Left hindlimb (tissue), 1 donor: ENCODE measurements at places on chromosomes 2 and 18.

DNA sequence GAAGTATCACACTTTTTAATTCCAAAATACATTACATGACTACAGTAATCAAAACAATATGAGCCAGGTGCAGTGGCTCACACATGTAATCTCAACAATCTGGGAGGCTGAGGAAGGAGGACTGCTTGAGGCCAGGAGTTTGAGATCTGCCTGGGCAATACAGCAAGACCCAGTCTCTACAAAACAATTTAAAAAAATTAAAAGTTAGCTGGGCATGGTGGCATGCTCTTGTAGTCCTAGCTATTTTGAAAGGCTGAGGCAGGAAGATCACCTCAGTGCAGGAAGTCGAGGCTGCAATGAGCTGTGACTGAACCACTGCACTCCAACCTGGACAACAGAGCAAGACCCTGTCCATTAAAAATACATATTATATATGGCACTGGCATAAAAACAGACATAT lies 109.8 kb downstream of the USP34 start:
- no peak for DNase-seq

GRCh38 chr2:220348206-220348605 lies 720.8 kb downstream of the SLC4A3 start:
- no peak for DNase-seq

GRCh38 chr18:55421615-55422419 lies 166.2 kb downstream of the TCF4 start:
- peak; percentile 52 for DNase-seq

DNA sequence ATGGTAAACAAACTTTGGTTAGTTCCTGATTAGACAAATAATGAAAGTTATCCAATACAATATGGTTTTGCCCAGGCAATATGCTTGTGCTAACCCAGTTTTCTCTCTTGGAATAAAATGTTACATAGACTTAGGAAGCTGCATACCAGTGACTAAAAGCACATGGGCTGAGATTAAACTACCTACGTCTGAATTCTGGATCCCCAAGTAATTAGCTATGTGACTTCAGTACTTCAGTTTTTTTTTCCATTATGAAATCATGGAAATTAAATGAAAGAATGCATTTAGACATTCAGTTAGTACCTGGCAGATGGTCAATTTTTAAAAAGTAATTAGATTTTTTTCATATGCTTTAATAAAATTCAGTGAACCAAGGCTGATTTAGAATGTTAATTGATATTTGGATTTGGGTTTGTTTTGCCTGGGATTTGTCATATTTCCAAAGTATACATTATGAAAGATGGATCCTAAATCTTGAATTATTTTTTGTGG lies 213.9 kb downstream of the PTH2R start:
- no peak for DNase-seq

DNA sequence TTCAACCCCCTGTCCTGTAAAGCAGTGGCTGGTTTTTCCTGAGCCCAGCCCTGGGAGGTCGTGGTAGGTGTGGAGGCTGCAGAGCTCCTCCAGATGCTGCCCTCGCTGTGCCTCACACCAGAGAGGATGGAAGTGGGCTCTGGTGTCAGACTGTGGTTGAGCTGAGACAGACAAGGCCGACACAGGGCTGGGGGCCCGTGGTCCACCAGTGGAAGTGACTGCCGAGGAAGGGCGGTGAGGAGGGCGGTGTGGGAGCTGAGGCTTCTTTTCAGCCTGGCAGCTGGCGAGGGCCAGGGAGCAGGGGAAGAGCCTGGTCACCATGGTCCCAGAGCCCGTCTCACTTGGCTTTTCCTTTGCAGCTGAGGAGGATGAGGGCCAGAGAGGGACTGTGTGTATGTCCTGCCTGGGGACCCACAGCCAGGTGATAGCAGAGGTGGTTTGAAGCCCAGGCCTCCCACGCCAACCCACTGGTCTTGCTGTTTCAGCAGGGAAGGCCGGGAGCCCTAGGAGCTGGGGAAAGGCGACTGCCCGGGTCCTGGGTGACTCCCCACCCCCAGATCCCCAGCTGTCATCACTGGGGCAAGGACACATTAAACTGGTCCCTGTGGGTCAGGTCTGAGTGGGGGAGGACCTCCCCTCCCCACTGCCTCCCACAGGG lies 8.5 kb downstream of the SFTPB start:
- DNase-seq: no peak

DNA sequence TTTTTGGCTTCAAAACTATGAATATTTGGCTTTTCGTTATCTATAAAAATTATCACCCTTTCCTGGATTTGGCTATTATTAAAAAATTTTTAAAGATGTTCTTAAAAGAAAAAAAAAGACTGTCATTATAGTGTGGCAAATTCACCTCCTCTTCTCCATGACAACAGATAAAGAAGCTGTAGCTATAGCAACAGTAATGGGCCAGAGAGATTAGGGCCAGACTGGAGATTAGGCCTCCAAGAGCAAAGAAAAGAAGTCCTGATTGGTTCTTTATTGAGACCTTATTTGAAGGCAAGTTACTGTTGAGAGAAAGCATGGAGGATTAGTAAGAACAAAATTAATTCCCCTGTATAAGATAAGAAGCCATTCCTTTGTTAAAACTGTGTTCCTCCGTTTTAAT lies 812.5 kb downstream of the DCC start:
- DNase-seq: no peak

- DNase-seq: no peak
Observed at GRCh38 chr2:201114846-201115245, 1.1 kb upstream of the CFLAR start.

GRCh38 chr18:35122586-35123224 lies 81.5 kb downstream of the MAPRE2 start:
- DNase-seq: no peak

GRCh38 chr2:80651435-80651834 lies 346.9 kb upstream of the LRRTM1 start:
- DNase-seq: no peak

DNA sequence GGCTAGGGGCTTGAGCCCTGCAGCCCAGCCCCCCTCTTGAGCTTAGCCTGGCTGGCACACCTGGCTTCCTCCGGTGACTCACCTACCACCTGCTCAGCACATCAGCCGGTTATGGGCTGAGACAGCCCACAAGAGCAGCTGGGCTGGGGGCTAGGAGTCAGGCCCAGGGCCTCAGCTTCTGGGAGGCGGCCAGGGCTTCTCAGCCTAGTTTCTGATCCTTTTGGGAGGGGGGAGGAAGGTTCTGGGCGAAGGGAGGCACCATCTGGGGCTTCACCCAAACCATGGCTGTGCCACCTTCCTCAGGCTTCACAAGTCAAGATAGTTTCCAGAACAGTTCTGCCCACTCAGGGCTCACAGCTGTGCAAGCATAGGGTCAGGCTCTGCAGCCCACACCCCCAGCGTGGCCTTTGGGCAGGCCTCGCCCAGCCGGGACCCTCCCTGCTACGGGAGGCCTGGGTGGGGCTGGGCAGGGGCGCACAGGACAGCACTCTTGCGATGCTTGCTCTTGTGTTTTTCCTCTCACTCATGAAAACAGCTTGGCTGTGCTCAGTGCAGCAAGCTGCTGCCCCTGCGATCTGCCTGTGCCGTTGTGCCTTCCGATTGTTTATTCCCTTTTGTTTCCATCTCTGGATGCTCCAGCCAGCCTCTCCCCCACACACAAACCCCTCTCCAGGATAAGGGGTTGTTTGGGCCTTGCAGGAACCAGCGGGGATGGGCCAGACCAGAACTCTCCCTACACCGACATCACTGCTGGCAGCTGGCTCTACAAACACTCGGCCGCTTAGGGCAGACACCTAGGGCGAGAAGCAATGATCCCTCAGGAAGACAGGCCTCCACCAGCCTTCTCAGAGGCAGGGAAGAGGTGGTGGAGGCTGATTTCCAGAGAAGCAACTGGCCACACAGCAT lies 26.1 kb upstream of the SEMA4C start:
- no peak for DNase-seq
